ENCODE measurements at places on chromosomes 11 and 22. TPM values are rescaled to one million over a fixed set of nuclear protein-coding genes. Genes with fewer than 3 reads are reported as not detected.

- no peak for DNase-seq
Measured at GRCh38 chr11:108035690-108036089, 27.0 kb downstream of the CUL5 start.

GRCh38 chr22:17781319-17782031 is 7.2 kb upstream of the BID start:
- no peak for DNase-seq

DNA sequence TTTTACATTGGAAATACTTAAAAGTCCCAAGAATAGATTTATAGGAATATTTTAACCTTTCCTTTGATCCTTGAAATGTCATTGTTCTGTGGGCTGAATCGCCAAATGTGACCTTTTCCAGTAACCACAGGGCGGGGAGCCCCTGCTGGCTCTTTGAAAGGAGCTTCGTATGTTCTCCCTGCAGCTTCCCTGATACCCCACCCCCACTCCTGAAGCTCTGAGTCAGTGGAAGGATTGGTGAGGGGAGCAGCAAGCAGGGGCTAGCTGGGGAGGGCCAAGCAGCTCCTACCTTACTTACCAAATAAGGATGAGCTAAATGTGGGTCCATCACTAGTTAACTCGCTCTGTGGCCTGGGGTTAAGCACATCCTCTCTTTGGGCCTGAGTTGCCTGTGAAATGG is 87.7 kb downstream of the CHST1 start:
- no peak for DNase-seq

DNA sequence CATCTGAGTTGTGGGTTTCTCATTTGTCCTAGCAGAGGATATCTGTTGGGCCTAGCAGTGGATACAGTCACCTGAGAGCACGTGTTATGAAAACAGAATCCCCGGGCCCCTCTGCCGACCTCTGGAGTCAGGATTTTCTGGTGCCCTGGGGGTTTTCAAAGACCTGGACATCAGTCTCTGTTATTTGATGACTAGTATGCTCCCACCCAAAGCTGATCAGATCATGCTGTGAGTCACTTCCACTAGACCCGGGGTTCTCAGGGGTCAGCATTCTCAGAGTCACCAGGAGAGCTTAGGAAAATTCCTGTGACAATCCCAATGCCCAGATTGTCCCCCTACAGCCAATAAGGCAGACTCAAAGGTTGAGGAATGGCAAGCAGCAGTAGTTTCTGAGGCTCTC is 38.7 kb downstream of the KCNJ1 start:
- DNase-seq, result no peak

GRCh38 chr11:70669871-70670675 is 271.7 kb downstream of the CTTN start:
- no peak for DNase-seq

DNA sequence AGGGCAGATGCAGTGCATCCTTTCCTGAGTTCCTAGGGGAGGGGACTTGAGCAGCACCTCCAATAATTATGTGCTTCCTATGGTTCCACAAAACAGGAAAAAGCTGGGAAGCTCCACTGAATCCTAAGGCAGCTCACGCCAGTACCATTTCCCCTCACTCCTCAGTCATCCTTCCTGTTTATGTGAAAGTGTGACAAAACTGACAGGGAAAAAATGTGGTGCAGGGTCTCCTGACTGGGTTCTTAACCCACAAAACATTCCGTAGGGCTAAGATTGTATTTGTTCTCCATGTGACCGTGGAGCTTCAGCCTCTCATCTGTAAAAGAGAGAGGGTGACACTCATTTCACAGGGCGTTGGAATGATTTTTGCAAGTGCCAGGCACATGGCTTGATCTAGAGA is 12.2 kb upstream of the LYVE1 start:
- no peak for DNase-seq

DNA sequence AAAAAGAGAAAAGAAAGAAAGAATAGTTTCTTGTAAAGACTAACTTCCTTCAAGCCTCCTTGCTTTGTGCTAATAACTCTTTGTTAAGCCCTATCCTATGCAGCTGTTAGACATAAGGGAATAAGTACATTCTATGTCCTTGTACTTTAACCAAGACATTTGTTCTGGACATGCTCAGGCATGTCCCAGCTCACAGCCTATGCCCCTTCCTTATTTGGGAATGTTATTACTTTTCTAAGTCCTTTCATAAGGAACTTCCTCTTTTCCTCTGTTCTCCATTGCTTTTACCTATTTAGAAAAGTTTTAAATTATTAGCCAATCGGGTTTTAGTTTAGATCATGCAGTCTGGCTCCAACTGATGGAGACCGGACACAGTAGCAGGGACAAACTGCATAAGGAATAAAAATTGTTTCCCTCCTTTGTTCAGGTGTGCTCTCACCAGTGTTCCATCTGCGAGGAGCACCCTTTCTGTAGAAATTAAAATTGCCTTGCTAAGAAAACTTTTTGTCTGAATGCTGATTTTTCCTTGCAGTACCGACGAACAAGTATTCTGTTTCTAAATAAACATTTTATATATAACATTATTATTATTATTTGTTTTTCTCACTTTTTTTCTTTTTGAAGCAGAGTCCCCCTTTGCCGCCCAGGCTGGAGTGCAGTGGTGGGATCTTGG is 21.6 kb upstream of the SPINDOC start:
- no peak for DNase-seq

- DNase-seq, result no peak
Measured at GRCh38 chr22:35437049-35437448, 37.1 kb downstream of the MCM5 start.

DNA sequence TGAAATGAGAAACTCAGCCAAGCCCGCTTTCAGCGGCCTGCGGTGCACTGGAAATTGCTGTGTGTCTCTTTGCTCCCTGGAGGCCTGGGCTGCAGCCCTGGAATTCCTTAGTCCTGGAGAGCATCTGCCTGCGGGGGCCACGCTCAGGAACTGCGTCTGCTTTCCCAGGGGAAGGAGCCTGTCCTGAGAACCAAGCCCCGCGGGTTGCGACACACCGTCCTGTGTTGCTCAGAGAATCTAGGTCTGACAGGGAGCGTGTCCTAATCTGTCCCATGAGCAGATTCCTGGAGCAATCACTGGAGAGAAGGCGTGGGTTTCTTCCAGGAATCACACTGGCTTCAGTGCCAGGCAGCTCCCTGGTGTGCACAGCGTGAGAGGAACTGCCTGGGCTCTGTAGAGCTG is 708.1 kb downstream of the BRD1 start:
- no peak for DNase-seq

DNA sequence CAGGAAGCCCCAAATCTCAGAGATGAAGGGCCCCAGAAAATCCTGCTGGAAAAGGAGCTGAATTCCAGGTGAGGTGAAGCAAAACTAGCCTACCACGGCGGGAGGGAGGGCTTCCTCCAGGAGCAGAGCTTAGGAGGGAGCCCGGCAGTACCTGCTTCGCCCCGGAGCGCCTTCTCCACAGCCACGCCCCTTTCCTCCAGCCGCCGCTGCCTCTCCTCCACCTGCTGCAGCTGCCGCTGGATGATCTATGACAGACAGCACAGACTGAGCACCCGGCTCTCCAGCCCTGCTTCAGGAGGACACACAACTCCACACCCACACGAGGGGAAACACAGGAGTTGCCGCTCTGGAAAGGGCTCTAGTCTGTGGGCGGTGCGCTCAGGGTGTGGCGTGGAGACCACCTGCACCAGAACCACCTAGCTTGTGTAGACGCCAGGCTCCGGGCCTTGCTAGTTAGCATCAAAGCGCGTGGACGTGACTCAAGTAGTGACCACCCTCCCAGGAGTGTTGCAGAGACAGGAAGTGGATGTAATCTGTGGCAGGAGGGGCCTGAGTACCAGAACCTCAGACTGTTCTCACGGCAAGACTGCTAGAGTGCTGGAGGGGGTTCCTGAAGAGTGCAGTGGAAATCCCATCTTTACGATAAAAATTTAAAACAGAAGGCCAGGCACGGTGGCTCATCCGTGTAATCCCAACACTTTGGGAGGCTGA is 34.6 kb upstream of the BID start:
- DNase-seq, result no peak

DNA sequence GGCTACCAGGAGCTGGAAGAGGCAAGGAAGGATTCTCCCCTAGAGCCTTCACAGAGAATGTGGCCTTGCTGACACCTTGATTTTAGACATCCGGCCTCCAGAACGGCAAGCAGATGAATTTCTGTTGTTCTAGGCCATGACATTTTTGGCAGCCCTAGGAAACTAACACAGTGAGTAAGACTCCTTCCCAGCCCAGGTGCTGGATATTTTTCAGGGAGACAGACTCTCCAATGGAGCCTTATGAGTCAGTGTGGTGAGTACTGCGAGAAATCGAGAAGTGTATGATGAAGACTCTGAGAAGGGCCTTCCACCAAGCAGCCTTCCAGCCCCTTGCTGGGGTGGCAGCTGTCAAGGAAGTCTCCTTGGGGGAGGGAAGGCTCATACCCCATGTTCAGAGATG is 114.4 kb downstream of the OSBP2 start:
- DNase-seq, result no peak

DNA sequence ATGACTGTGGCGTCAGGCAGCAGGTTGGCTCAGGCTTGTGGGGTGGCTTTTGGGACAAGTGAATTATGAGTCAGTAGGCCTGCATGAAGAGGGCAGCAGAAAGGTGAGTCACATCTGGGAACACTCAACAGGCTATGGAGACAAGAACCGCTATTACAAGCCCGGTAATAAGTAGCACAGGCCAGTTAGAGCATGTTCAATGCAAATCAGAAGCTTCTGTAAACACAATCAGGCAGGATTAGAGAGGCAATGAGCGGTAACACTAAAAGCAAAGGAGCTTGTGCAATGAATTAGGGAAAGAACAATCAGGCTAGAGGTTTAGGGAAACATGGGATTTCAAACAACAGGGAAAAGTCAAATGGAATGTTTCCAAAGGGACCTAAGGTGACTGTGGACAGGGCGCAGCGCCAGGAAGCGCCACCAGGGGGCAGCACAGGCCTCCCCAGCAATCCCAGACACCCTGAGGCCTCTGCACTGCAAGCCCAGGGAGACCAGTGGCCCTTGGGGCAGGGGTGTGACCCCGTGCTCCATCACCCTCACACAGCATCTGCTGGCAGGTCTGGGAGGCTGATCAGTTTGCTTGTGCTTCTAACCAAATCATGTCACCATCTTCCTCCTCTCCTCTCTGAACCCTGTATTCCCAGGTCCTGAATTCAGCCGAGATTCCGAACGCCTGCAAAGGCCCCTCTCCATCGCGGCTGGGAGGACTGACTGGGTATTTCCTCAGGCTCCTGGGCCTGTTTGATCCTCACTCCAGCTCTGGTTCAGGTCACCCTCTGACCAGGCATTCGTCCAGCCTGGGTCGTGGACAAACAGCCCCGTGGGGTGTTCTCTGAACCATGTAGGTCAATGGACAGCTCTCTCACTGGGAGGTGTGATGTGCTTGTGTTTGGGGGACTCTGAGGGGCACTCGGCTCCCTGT is 50.0 kb downstream of the C11orf58 start:
- peak; percentile 66 for DNase-seq

GRCh38 chr11:86497836-86498235 is 123.1 kb downstream of the CCDC81 start:
- DNase-seq, result no peak

- no peak for DNase-seq
Measured at GRCh38 chr22:47486569-47487312, 724.3 kb downstream of the TBC1D22A start.

GRCh38 chr11:17650127-17650911 is 69.1 kb upstream of the MYOD1 start:
- no peak for DNase-seq

DNA sequence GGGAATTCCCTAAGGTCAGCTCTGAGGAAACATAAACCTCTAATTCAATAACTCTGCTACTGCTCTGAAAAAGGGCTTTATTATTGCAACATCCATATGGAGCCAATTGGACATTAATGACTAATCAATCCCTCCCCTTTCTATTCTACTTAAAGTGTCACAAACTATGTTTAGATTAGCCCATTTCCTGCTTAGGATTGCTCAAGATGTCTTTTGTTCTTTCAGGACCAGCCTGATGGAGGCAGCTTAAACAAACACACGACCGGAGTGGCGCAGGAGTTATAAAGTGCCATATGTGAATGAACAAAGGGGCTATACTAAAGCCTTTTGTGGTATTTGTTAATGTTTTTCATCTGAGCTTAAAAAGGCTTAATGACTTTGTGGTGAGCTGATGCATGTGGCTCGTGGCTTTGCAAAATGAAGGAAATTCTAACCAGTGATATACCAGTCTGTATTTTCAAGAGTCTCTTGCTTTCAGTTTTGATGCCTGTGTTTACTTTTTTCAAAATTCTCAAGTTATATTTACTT is 354.4 kb downstream of the SOX6 start:
- no peak for DNase-seq

SCUBE2 gene
- total RNA-seq, result 0.21 TPM

TRPT1 gene
- total RNA-seq, result 146 TPM

CCDC134 gene
- total RNA-seq, result 2.8 TPM

KRTAP5-9 gene
- total RNA-seq, result not detected

FGF19 gene
- not detected for total RNA-seq

OR2AG2 gene
- total RNA-seq, result not detected

ASRGL1 gene
- 3.9 TPM for total RNA-seq

B3GAT1 gene
- total RNA-seq, result 0.21 TPM

MAFF gene
- total RNA-seq, result 3.2 TPM

TRPM5 gene
- not detected for total RNA-seq

TMEM191B gene
- 1.2 TPM for total RNA-seq

TPBGL gene
- total RNA-seq, result 0.19 TPM

PGA5 gene
- 0.42 TPM for total RNA-seq

PITPNB gene
- 68.4 TPM for total RNA-seq

PPARA gene
- total RNA-seq, result 91.5 TPM

TNNT3 gene
- 46.4 TPM for total RNA-seq

All from heart left ventricle (tissue), 16 donors.